Activated naive CD4-positive, alpha-beta T cell (primary cell): ENCODE measurements at places on chromosomes 1 and 21.

- DNase-seq = no peak
Measured at GRCh38 chr1:19957779-19958178, 21.6 kb downstream of the PLA2G2A start.

GRCh38 chr1:55129194-55129728 lies 85.9 kb downstream of the USP24 start:
- no peak for DNase-seq

DNA sequence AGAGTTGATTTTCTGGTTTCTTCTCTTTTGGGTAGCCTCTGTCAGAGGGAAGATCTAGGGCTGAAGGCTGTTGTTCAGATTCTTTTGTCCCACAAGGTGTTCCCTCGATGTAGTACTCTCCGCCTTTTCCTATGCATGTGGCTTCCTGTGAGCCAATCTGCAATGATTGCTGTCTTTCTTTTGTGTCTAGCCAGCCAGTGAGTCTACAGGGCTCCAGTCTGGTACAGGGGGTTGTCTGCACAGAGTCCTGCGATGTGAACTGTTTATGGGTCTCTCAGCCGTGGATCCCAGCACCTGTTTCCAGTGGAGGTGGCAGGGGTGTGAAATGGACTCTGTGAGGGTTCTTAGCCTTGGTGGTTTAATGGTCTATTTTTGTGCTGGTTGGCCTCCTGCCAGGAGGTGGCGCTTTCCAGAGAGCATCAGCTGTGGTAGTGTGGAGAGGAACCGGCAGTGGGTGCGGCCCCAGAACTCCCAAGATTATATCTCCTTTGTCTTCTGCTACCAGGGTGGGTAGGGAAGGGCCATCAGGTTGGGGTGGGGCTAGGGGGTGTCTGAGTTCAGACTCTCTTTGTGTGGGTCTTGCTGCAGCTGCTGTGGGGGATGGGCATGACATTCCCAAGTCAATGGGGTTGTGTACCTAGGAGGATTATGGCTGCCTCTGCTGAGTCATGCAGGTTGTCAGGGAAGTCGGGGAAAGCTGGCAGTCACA lies 81.3 kb upstream of the C21orf91 start:
- DNase-seq = no peak

DNA sequence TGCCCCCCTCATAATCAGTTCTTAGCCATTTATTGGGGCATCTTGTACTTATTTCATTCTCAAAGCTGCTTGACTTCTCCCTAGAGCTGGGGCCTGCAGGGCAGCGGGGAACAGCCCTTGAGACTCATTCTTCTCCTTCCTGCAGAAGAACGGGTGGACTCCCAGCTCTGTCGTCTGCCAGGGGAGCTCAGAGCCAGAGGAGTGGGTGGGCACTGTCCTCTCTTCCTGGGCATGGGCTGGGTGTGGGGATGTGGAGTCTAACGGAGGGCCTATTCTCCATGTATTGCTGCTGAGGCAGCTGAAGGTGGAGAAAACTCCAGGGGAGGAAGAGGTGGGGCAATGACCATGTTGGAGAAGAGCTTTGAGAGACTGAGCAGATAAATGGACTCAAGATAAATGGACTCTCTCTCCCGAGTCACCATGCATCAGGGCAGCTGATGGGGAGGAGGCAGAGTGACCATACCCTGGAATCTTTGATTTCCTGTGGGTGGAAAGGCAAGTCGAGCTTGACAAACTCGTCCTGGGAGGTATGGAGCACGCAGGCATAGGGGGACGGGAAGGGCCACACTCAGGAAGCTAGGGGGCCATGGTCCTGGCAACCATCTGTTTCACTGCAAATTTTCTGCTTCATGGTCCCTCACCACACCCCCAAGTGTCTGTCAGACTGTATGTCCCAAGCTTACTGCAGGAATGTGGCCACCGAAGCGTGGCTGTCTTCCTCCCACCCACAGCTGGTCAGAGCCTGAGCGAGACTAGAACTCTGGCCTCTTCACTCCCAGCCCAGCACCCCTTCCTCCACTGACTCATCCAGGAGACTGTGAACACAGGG lies 56.9 kb upstream of the ATP2B4 start:
- DNase-seq = no peak

- DNase-seq = no peak
Measured at GRCh38 chr1:169031566-169032224, 74.8 kb upstream of the ATP1B1 start.

GRCh38 chr1:58395355-58395754 lies 151.2 kb downstream of the OMA1 start:
- no peak for DNase-seq

DNA sequence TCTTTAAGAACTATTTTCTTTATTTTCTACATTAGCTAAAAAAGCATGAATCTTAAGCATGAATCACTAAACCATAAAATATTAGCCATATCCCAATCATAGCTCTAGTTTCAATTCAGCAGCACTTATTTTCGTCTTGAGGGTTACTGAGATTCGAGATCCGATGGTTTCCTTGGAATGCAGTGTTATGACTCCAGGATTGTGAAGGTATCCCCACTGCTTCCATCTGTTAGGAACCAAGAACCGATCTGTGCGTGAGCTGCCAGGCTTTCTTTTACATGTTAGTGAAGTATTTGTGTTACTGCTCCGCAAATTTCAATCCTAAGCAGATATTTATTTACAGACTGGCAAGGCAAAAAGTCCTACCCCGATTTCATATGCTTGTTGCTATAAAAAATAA lies 18.8 kb downstream of the TNFRSF9 start:
- no peak for DNase-seq

DNA sequence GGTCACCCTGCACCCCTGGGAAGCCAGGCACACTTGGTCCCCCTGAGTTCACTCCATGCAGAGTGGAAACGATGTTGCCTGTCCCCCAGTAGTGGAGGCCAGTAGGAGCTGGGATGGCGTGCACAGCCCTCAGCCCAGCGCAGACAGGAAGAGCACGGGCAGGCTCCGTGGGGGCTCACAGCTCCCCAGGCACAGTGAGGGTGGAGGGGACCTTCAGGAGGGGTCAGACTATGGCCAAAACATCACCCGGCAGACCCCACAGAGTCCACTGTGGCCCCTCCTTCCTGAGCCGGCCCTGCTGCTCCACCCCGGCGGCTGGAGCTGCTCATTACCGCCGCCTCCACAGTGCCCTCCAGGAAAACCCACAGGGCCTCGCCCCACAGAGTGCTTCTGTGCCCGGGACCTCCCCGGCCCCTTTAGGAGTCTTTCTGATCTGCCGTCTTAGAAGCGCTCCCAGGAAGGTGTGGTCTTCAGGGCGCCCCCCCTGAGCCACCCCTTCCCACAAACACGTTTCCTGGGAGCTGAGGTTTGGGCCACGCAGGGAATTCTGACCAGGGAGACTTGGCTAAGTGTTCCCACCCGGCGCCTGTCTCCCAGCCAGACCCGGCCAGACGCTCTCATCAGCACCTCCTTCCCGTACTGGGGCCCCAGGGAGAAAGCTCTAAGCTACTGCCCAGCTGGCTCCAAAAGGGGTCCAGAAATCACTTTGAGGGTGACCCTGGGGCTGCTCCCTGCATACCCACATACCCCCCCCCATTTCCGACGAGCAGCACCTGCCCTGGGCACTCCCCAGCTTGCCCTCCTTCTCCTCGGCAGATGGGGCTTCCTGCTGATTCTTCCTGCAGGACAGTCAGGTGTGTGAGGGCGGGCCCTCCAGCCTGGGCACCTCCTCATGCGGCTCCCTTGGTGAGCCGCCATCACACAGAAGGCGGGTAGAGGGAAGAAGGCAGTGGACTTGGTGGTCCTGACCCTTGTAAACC lies 38.8 kb downstream of the RIPK4 start:
- DNase-seq = no peak

- DNase-seq = no peak
Measured at GRCh38 chr1:201513498-201514243, 6.7 kb upstream of the CSRP1 start.

DNA sequence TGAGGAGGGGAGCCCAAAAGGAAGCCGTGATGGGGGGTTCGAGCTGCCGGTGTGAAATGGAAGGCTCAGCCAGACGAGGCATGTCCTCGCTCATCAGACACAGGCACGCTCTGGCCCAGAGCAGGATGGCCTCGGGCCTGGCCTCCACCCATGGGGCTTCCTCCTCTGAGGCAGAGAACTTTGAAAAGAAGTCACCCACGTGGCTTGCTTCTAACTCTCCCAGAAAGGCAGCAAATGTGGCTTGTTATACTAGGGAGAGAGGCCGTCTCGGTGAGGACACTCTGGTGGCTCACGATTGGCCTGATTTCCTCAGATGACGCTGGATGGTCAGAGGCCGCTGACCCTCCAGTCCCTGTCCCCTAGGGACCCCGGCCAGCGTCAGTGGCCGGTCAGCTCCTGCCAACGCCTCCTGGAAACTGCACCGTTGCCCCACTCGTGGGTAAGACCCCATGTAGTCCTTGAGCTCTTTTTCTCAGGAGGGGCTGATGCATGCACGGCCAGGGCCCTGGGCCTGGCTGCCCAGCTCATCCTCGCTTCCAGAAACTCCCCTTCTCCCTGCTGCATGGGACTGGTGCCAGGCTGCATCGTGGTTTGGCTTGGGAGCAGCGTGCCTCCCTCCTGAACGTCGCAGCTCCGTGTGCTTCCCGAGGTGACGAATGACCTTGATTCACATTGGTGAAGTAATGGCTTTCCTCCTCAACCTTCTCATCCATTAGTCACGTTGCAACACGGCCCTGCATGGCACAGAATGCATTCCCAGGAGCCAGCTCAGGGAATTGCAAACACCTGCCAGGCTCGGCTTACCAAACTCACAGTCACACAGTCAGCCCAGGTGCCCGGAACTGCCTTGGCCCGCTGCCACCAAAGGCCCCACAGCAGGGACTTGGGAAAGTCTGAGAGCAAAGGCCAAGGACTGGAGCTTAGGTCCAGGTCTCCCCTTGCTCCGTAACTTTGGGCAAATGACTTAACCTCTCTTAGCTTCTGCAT lies 58.8 kb downstream of the TOMM20 start:
- no peak for DNase-seq

DNA sequence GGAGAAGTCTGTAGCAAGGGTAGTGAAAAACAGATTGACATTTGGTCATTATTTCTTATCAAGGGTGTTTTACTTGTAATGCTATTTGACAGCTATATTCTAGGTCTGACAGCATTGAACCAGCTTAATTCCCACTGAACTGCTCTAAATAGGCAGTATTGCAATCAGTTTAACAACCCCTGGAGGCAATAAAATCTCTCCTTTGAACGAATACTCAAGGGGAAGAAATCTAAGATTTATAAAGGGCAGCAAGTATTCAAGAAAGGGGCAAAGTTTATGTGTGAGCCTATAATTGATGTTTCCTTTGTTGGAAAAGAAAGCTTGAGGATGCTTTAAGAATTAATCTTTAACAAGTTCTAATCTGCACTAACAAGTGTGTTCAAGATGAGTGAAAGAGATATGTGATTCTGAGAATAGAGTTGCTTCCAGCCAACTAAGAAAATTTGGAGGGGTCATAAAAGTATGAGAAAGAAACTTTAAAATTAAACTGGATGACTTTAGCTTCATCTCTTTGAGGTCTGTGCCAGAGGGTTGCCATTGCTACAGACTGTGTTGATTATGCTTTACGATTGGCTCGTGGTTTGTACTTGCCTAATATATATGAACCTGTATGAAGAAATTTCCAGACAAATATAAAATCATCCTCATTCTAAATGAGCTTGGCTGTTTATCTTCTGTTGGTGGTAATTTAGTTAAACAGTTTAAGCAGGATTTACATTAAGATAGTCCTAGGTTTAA lies 72.5 kb downstream of the ZNF326 start:
- no peak for DNase-seq

DNA sequence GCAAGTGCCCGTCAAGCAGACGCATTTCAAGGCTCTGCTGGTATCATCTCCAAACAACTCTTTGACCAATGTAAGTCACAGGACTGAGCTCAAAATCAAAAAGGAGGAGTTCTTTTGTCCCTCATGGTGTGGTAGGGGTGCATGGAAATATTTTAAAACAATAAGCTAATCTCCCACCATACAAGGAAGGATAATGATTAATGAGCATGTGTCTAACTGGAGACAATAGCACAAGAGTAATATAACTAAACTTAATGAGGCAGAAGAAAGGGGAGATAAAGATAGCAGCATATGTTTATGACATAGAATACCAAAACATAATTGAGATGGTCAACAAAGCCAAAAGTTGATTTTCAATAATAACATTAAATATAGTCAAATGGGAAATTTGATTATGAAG lies 668.0 kb upstream of the ZP4 start:
- DNase-seq = no peak

GRCh38 chr1:53593758-53594380 lies 134.7 kb downstream of the DMRTB1 start:
- DNase-seq = no peak

- DNase-seq = no peak
Measured at GRCh38 chr1:31605908-31606427, 11.5 kb upstream of the HCRTR1 start.

DNA sequence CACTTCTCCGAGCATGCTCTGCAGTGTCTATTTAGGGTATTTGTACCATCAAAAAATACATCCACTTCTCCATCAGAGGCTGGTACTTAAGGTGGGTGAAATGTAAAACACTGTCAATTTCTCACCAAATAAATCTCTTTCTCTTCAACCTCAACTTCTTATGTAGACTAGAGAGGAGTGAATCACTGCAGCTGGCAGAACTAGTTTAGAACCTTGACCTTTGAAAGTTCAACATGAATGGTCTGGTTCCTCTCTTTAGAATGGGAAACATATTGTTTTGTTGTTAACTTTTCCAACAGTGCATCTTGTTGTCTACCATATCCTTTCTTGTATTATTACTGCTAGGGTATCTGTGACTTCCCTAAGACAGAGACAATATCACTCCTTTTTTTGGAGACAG lies 20.1 kb upstream of the SLC44A5 start:
- DNase-seq = no peak

- DNase-seq = no peak
Measured at GRCh38 chr1:230894032-230894431, 25.7 kb upstream of the C1orf198 start.

DNA sequence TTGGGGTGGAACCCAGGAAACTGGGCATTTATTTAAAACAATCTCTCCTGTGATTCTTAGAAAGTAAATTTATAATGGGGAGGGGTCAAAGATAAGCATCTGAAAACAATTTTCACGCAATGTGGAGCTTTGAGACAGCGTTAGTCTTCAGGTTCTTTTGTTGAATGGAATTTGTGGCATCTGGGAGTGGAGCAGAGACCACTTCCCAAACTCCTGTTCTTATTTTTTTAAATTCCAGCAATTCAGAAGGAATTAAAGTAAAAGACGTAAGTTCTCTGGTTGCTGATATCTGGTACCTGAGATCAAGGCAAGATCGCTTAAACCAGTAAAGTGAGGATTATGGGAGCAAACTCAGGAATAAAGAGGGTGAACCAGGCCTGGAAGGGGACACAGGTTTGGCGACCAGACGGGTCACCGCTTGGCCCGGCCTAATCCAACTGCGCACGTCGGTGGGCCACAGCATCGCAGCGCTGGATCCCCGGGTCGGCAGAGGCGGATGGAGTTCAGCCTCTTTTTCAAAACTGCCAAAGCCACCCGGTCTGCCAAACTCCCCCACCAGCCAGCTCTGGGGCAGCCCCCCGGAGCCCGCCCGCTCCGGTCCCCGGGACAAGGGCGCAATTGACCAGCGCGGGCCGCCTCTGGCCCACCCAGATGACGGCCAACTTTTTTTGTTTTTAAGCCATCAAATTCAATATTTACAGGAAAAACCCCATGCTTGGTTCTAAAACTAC lies 754 bp upstream of the PDPN start:
- no peak for DNase-seq

- no peak for DNase-seq
Measured at GRCh38 chr1:98298319-98298718, 363.2 kb upstream of the SNX7 start.
